ENCODE measurements at places on chromosomes 16 and 17.

GRCh38 chr17:66717641-66718058, 117.3 kb upstream of the CACNG5 start:
- no peak for DNase-seq

DNA sequence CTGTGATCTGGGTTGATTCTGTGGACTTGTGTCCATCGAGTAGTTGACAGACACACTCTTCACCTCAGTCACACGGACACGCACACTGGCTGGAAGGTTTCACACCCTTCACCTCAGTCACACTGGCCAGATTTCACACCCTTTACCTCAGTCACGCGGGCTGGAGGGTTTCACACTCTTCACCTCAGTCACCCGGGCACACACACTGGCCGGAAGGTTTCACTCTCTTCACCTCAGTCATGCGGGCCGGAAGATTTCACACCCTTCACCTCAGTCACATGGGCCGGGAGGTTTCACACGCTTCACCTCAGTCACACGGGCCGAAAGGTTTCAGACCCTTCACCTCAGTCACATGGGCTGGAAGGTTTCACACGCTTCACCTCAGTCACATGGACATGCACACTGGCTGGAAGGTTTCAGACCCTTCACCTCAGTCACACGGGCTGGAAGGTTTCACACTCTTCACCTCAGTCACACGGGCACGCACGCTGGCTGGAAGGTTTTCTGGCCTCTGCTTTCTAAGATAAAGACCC, 96.2 kb downstream of the PGS1 start:
- peak; percentile 41 for DNase-seq

GRCh38 chr17:74770498-74771318, 5.4 kb downstream of the NAT9 start:
- peak; percentile 69 for DNase-seq

GRCh38 chr16:2529061-2529931, 1.9 kb downstream of the CEMP1 start:
- DNase-seq, result no peak

GRCh38 chr17:42562388-42563142, 617 bp downstream of the COASY start:
- no peak for DNase-seq

GRCh38 chr17:69282002-69282401, 44.9 kb downstream of the ABCA5 start:
- DNase-seq, result no peak
